ENCODE measurements at places on chromosomes 16 and 17. TPM values are rescaled to one million over a fixed set of nuclear protein-coding genes. Genes with fewer than 3 reads are reported as not detected.

- H3K27ac ChIP-seq = no peak overlapping the region
- H3K4me1 ChIP-seq = no peaks in the 10 kb centered on the region
- H3K27me3 ChIP-seq = no peaks in the 10 kb centered on the region
Measured at GRCh38 chr16:15979801-15980200, 30.4 kb downstream of the ABCC1 start.

DNA sequence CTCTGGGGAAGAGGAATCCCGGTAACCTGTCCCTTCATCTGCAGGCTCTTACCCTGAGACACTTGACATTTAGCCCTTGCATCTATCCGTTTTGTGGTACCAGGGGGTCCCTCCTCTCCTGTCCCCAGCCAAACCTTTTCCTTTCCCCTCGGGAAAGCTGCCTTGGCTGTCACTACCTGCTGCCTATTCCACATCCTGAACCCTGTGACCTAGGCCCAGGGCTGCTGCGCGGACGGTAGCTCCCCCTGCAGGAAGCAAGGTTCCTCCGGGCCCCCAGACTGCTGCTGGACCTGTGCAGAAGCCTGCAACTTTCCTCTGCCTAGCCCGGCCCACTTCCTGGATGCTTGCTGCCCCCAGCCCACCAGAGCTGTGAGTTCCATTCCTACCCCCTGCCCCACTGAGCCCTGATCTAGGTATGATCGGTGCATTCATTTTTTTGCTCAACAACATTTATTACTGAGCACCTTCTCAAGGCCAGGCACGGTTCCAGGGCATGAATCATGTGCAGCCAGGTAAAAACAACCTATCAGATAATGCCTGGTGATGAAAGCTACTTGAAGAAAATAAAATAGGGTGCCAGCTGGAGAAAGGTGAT, 10.5 kb upstream of the ALDOA start:
- peak; percentile 46 for DNase-seq
- H3K27me3 ChIP-seq = no peaks in the 10 kb centered on the region
- H3K36me3 ChIP-seq = no peaks in the 10 kb centered on the region
- peaks cover 5% of the 10 kb centered on the region for H3K4me1 ChIP-seq
- no peak overlapping the region for H3K27ac ChIP-seq

DNA sequence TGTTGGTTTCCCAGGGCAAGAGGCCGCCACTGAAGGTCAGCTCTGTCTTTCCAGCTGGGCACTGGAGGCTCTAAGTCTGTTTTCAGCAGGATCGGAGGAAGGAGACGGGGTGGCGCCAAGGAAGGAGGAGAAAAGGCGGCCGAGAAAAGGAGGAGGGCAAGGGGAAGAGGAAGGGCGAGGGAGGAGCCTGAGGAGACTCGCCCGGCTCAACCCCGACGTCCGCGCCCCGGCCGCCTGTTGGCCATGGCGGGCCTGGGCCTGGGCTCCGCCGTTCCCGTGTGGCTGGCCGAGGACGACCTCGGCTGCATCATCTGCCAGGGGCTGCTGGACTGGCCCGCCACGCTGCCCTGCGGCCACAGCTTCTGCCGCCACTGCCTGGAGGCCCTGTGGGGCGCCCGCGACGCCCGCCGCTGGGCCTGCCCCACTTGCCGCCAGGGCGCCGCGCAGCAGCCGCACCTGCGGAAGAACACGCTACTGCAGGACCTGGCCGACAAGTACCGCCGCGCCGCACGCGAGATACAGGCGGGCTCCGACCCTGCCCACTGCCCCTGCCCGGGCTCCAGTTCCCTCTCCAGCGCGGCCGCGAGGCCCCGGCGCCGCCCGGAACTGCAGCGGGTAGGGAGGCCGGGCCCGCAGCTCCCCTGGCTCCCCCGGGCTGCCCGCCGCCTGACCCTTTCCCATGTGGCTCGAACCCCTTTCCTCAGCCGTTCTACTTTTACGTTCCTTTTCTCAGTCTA, at the start of gene RNF135:
Gene RNF135, plus strand, starts transcription at position 209 of the 737 bp plus-strand sequence. Its CDS starts 35 bp downstream, at position 244.
- no peaks in the 10 kb centered on the region for H3K27me3 ChIP-seq
- peak within 1 kb of the TSS; percentile 90 for H3K27ac ChIP-seq
- peaks cover 31% of the 10 kb centered on the region for H3K4me1 ChIP-seq
- DNase-seq = peak; percentile 86
- peak within 1 kb of the TSS; percentile 90 for H3K4me3 ChIP-seq

DNA sequence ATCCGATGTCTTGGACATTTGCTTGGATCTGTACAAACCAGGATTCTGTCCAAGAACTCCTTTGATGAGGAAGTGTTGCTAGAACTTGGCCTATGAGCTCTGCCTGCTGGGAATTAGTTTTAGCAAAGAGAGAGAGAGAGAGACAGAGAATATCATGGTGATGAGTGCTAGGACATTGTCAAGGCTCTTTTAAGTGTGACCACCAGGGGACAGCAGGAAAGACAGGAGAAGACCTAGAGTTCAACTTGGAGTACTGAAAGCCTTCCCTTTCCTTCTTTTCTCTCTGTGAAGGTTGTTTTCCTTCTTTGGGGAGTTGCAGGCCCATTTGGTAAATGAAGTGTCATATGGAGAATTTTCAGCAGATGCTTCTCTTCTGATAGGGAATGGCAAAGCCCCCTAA, 389.2 kb upstream of the HSBP1 start:
- no peak overlapping the region for H3K27ac ChIP-seq
- no peaks in the 10 kb centered on the region for H3K4me1 ChIP-seq
- H3K4me3 ChIP-seq = no peak overlapping the region
- no peak for DNase-seq
- H3K27me3 ChIP-seq = no peaks in the 10 kb centered on the region
- no peaks in the 10 kb centered on the region for H3K36me3 ChIP-seq

DNA sequence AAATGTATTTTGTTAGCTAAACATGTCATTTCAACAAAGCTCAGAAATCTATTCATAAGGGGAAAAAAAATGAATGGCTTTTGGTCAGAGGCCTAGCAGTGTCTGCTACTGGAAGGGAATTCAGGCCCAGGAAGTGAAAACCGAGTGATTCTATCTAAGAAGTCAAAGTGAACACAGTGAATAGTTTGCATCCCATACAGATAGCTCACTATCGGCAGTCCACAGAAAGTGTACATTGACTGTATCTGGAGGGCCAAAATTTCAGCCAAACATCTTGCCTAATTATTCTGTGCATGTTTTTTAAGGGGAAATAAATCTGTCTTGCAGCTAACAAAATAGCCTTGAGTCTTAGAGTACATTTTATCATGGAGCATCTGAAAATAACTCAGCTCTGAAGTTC, 214.4 kb upstream of the CACNG5 start:
- no peak overlapping the region for H3K27ac ChIP-seq
- H3K4me3 ChIP-seq = no peak overlapping the region
- DNase-seq = no peak
- H3K27me3 ChIP-seq = no peaks in the 10 kb centered on the region

Gene TBC1D3G
- not detected for total RNA-seq

Gene PIPOX
- 15.0 TPM for total RNA-seq
